ENCODE measurements at places on chromosomes 7 and 10. TPM values are rescaled to one million over a fixed set of nuclear protein-coding genes. Genes with fewer than 3 reads are reported as not detected.

Gene AKR1E2
- total RNA-seq: 7.1 TPM

DNA sequence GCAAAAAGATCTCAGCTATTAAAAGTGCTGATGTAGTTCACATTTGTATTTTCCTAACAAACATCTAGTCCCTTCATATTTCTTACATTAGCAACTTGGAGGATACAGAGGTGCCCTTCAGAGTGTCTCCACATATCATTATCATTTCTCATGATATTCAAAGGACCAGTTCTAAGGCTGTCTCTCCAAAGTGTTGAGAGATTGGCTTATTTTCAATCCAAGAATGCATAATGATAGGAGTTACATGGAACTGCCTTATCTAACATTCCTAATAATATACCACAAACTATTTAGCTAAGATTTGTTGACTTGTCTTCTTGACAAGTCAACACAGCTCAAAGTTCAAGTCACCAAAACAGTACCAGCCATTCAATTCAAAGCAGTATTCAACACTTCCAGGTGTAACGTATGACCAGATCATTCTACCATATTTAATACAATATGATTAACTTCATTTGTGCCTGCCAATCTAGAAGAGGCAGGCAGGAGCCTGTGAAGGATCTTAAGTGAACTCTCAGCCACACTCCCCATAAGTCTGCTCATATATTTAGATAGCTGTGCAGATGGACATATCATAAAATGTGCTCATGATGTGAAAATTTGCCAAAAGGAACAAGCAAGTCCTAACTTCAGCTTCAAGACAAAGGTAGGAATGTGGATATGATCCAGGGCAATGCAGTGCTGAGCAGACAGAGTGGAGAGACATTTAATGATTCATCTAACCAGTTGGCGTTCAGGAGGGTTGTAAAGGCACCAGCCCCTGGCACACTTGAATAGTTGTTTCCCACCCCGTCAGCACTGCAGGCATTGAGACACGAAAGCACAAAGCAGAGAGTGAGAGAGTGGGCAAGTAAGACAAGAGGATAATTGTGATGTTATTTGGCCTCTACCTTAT, 108.3 kb downstream of the MTERF1 start:
- DNase-seq: peak; percentile 37

Gene DNAJC12
- total RNA-seq: 42.8 TPM

GRCh38 chr7:16649196-16649595, 3.2 kb downstream of the BZW2 start:
- no peak for DNase-seq

DNA sequence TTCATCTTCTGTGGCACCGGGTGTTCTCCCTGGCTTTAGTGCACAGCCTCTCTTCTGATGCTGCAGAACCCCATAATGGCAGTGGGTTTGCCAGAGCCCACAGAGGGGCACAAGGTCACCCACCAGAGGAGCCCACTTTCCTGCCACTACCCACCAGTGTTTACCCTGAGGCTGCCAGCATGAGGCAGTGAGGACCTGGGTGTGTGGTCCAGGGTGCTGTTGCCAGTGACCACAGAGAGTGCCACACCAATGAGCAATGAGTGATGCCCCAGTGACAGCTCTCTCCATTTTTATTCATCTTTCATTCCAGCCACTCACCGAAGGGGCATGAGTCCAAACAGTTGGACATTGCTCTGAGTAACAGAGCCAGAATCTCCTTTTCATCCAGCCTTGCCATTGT, 34.8 kb downstream of the MTURN start:
- no peak for DNase-seq

GRCh38 chr10:48924988-48925387, 14.7 kb downstream of the LRRC18 start:
- DNase-seq: no peak

DNA sequence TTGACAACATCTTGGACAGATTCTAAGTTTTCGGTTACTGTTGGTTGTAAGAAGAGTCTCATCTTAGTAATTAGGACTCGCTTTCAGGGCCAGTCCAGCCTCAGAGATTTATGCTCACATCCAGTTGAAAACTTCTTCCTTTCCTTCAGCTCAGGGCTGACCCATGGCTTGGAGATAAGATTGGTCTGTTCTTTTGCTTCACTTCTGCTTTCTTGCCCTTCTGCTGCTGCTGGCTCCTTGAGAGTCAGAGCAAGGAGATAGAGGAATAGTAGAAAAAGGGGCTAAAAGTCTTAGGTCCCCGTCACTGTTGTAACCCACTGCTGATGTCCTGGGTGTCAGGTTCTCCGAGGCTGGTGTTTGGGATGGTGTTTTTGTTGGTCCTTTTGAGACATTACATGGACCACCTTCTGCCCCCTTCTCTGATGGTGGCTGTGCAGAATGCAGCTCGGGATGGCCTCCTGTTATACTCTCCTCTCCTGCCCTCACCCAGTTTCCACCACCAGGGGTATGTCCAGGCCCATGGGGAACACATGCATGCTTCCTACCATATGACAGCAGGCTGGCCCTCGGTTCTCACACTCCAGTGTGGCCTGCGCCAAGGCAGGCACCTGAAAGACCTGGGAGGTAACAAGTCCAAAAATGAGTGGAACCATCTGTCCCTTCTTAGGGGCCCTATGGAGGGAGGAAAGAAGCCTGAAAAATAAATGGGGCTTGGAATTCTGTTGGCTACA, 67.8 kb upstream of the PCBD1 start:
- DNase-seq: peak; percentile 43

- no peak for DNase-seq
These were observed 152.4 kb downstream of the DGKI start for GRCh38 chr7:137694405-137694804.

Gene POT1
- 55.0 TPM for total RNA-seq

- no peak for DNase-seq
These were observed 370.3 kb downstream of the PHTF2 start for GRCh38 chr7:78168865-78169264.

- no peak for DNase-seq
These were observed 202.4 kb upstream of the NEBL start for GRCh38 chr10:21099291-21100062.

DNA sequence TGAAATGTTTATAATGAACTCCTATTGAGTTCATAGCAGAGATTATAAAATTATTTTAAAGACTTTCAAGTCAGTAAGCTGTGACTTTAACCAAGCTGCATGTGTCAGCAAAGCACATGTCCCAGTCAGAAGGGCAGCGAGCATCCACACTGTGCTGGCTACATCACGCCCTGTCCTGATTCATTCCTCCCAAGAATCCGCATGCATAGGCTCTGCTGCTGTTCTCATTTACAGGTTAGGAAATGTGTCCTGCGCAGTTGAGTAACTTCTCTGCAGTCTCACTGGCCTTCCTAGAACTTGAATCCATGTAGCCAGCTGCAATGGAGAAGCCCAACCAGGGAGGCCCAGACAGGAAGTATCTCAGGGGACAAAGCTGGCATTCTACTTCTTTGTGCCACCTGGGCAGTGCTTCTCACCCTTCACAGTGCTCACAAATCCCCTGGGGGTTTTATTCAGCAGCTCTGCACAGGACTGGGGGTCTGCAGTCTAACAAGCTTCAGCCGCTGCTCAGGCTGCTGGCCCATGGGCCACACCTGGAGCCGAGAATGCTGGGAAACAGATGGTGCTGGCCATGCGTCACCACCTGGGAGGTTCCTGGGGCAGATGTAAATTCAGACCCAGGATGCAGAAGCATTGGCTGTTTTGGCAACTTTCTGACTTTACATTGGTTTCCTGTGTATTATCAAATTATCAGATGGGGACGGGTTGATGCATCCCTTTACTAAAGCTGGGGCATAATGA, 192.8 kb upstream of the GDF10 start:
- no peak for DNase-seq

Gene LIPN
- total RNA-seq: not detected

GRCh38 chr10:97065686-97066660, 119.8 kb downstream of the SLIT1 start:
- peak; percentile 19 for DNase-seq

DNA sequence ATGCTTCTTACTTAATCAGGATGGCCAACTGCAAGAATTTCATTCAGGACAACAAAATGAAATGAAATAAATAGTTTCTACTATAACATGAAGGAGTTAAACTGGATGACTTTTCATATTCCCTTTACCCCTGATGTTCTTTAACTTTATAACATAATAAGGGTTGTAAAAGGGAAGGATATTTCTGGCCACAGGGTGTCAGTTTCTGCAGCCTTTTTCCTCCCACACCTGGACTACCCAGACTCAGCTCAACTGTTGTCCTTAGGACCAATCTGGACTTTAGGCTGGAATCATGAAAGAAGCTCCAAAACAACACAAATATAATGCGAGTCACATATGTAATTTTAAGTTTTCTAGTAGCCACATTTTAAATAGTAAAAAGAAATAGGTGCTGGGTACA, 43.4 kb downstream of the PRPS1L1 start:
- DNase-seq: no peak

Gene MARVELD1
- 27.4 TPM for total RNA-seq

DNA sequence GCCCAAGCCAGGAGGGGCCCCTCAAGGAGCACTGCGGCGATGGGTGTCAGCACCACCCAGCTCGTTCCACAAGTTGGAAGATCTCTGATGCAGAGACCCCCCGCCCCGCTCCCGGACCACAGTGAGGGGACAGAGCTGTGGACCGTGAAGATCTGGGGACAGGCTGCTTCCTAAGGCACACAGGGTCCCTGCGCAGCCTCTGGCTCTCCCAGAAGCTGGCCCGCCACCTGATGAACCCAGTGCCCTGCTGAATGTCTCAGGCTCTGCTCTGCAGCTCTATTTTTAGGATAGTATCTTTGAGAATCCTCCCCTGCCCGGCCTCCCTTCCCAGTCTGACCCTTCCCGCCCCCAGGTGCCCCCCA, 29.7 kb downstream of the GBX1 start:
- no peak for DNase-seq

Gene VSTM4
- total RNA-seq: not detected

DNA sequence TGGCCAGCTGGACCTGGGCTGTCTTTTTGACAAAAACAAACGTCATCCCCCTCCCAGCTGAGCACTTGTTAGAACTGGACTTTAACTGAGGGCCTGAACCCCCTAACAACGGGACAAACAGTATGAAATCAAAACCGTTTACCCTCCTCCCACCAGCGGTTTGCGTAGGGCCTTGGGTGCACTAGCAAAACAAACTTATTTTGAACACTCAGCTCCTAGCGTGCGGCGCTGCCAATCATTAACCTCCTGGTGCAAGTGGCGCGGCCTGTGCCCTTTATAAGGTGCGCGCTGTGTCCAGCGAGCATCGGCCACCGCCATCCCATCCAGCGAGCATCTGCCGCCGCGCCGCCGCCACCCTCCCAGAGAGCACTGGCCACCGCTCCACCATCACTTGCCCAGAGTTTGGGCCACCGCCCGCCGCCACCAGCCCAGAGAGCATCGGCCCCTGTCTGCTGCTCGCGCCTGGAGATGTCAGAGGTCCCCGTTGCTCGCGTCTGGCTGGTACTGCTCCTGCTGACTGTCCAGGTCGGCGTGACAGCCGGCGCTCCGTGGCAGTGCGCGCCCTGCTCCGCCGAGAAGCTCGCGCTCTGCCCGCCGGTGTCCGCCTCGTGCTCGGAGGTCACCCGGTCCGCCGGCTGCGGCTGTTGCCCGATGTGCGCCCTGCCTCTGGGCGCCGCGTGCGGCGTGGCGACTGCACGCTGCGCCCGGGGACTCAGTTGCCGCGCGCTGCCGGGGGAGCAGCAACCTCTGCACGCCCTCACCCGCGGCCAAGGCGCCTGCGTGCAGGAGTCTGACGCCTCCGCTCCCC, at the start of gene IGFBP1:
TSS of gene IGFBP1 (plus strand) at position 304 of the 808 bp plus-strand sequence. CDS start at position 469, 165 bp downstream.
- no peak for DNase-seq

GRCh38 chr10:33098951-33099663, 141.1 kb upstream of the ITGB1 start:
- no peak for DNase-seq

- DNase-seq: no peak
These were observed at the start of gene TMEM270 for GRCh38 chr7:73860859-73861258. Gene TMEM270, plus strand, starts transcription at chr7:73861159. Its CDS starts 36 bp downstream, at chr7:73861195.

Gene AS3MT
- total RNA-seq: 0.21 TPM

DNA sequence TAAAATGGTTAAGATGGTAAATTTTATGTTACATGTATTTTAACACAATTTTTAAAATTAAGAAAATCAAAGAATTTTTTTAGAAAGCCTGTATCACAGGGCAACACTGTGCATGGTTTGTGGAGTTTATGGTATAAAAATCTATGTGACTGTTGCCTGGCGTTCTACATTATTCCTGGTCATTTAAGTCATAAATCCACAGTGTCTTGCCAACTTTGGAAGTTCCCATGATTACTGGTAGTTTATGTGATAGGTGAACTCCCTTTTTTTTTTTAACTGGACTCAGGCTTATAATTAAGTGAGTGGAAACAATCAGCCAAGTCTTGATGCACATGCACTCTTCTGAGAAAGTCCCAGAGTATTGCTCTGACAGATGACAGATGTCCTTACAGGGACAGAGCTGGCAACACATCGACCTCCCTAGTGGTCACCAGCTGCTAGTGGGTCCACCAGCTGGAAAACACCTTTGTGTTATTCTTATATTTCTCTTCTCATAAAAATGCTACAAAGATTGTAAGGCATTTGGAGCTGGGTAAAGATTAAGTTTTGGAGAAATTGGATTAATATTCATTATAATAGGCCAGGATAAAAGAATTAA, 8.8 kb upstream of the STN1 start:
- no peak for DNase-seq

- no peak for DNase-seq
These were observed 21.3 kb downstream of the CCDC71L start for GRCh38 chr7:106639476-106640334.

GRCh38 chr10:3806603-3807002, 21.6 kb upstream of the KLF6 start:
- no peak for DNase-seq

Gene CTTNBP2
- total RNA-seq: 46.3 TPM

Gene BICC1
- 7.2 TPM for total RNA-seq

- DNase-seq: no peak
These were observed 65.7 kb upstream of the KMT2C start for GRCh38 chr7:152501506-152501905.

Gene HOXA3
- 0.56 TPM for total RNA-seq

Gene CLRN3
- total RNA-seq: not detected

Gene ACTL6B
- total RNA-seq: not detected

DNA sequence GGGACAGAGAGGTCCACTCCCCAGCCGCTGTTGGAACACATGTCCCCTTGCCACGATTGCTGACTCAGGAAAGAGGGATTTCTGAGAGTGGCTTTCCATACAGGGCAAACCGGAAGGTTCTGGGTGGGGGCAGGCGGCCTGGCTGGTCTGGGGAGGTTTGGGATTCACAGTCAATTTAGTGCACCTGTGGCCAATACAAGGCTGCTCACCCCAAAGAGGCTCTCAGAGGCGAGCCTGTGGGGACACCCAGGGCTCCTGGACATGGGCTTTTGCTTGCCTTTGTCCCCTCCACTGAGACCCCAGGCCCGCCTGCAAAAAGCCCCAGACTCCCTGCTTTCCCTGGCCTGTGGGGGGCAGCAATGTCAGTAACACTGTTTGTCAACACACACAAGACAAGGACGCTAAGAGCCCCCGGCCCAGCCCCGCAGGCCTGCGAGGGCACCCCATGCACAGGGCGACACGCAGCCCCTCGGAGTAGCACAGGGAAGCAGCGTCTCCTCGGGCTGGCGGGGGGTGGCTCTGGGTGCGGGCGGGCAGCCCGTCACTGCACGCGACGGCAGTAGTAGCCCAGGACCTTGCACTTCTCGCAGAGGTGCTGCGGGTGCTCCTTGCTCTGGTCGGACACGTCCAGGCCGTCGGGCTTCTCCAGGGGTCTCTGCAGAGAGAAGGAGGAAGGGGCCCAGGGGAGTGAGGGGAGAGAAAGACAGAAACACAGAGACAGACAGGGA, 38.7 kb downstream of the PPIF start:
- no peak for DNase-seq

Gene OR2A5
- under 0.01 TPM for total RNA-seq

Gene AKR1D1
- 0.13 TPM for total RNA-seq

Data from SK-MEL-5 (cell line).